ENCODE measurements at places on chromosomes 13 and 19. TPM values are rescaled to one million over a fixed set of nuclear protein-coding genes. Genes with fewer than 3 reads are reported as not detected.

The ZNF28 gene
- 9.3 TPM for total RNA-seq

The RUBCNL gene
- total RNA-seq, result 0.51 TPM

The ITGBL1 gene
- total RNA-seq, result 8.6 TPM

The KIR2DL1 gene
- total RNA-seq, result not detected

The SIGLEC14 gene
- 1.2 TPM for total RNA-seq

The CLEC17A gene
- total RNA-seq, result not detected

Data from Right ventricle myocardium inferior (tissue), 1 donor.